Stimulated activated CD8-positive, alpha-beta memory T cell treated with anti-CD3 and anti-CD28 coated beads, Interleukin-4, amount 100 ng/mL, for 1 hour (primary cell): ENCODE measurements at places on chromosomes 3 and 15.

DNA sequence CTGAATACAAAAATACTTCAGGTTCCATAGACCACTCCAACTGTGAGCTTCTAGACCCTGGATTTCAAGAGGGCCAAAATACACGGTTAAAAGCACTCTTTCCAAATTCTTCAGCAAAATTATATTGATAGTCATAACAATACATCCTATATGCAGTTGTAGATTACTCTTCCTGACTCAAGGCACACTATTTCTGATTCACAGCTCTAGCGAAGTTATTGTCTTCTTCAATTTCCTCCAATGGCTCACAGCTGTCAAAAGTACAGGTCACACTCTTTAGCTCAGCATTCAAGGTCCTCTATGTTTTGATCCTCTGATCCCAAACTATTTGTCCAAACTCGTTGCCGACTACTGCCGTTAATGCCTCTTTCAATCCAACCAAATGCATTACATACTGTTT lies 13.5 kb upstream of the CCDC80 start:
- DNase-seq: no peak

DNA sequence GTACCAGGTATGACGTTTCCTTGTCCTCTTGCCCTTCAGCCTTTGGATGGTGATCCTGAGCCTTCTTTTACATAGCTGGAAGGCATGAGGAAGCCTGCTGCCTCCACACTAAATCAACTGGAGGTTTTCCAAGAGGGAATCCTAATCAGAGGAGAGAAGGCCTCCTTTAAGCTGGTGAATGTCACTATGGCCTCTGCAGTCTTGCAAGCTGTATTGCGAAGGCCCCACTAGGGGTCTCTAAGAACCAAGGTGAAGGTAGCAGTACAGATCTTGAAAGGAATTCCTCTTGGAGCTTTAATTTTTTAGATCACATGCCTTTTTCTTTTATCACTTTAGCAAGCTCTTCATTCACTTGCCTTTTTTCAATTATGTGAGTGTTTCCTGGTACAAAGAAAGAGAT lies 119.2 kb downstream of the GHSR start:
- DNase-seq: no peak

DNA sequence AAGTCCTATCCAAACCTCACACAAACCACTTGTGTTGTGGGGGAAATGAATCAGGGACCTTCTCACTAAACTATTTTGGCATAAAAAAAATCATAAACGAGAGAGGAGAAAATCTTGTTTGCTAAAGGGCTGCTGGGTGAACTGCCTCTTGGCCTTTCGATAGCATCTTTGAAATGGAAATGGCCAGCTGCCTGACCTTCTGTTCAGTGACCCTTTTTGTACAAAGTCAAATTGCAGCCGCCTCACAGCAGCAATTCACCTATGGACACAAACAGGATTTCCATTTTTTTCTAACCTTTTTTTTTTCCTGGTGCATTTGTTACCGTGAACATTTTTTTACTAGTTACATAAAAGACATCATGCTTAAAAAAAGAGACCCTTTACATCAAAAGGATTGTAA lies 89.0 kb upstream of the ONECUT1 start:
- no peak for DNase-seq

DNA sequence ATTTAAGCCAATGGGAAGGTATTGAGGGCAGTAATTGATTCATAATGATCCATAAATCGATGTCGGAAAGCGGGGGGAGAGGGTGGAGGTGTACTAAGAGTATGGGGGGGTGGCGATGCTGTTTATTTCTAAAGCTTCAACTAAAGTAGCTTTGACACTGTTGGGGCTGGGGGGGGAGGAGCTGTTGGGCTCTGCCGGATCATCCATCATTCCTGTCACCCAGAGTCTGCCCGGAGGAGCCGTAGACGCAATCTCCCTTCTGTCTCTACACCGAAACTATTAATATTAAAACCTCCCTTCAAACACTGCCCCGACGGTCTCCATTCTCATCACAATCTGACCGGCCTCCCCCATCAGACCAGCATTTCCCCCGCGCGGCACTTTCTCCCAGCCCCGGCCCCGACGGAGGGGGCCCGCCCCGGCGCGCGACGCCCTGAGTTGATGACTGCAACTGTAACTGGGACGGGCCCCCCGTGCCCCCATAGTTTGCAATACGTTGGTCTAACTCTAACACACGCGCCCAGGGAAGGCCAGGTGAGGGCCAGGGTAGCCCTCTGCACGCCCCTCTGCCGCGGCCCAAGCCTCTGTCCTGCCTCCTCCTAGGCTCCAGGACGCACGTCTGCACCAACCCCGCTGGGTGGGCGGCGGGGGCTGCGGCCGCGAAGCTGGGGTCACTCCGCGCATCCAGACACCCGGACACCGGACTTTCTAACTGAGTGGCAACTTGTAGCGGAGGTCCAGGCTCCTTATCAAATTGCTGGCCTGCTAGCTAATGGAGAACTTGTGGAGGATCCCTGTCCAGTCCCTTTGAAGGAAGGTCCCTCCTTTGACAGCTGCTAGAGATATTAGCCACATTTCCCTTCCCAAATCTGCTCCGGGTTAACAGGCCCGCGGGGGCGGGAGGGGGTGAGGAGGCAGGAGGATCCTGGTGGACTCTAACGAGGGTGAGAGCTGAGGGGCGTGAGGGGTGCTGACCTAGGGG lies 212.0 kb downstream of the MEIS2 start:
- no peak for DNase-seq

GRCh38 chr15:36960947-36961227 lies 139.5 kb downstream of the MEIS2 start:
- no peak for DNase-seq

DNA sequence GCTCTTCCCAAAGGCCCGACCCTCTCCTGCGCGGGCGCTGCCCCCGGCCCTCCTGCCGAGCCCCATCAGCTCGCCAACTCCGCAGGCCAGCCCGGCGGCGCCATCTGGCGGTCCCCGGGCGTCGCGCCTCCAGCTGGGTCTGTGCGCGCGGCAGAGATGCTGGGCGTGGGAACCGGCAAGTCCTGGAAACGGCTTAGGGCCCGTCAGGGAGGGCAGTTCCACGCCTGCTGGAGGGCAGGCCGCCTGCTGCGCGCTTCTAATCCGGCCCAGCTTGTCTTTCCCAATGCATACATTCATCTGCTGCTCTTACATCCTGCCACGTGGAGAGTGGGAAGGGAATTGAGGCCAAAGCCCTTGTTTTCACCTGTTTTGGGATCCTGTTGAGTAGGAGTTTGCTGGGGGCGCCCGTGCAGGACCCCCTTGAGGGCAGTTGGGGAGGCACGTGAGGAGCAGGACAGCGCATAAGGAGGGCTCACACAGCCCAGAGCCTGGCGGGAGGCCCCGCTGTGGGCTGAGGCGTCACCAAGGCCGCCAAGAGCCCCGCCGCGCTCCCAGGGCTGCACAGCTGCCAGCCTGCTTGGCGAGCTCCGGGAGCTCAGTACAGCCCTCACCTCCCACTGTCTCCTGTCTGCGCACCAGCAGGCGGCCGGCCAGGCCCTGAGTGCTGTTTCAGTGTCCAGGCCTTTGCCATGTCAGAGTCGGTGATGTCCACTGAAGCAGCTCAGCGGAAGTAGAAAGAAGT lies 165.6 kb downstream of the NSMCE3 start:
- no peak for DNase-seq

DNA sequence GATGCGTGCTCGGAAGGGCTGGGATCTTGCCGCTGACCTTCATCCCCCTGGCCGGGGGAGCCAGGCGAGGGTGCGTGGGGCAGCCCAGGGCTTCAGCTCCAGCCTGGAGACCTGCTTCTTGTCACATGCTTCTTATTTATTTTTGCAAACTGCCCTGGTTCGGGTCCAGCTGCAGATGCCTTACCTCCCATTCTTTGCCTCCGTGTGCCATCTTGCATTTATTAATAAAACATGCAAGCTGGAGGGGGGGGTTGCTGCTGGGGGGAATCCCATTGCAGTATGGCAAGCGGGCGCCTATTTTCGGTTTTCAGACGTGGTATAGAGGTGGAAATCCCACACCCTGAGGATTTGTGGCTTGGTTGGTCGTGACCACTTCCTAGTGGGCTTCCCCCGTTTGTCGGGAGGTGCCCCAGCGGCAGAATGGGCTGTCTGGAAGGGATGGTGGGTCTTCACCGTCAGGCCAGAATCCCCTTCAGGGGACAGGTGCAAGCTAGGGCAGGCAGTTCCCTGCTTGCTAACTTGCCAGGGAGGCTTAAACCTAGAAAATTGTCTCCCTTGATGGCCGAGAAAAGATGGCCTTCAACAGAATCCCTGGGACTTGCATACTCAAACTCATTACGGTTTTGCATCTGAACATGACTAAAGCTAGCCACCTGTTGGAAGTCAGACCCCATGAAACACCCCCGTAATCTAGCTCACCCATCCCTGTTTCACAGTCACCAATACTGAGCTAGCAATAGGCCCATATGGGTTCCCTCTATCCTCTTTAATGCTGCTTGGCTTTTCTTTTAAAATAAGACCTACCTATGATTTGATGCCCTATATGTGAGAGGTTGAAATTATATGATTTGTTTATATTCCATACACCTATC lies 569 bp downstream of the TMEM266 start:
- no peak for DNase-seq

DNA sequence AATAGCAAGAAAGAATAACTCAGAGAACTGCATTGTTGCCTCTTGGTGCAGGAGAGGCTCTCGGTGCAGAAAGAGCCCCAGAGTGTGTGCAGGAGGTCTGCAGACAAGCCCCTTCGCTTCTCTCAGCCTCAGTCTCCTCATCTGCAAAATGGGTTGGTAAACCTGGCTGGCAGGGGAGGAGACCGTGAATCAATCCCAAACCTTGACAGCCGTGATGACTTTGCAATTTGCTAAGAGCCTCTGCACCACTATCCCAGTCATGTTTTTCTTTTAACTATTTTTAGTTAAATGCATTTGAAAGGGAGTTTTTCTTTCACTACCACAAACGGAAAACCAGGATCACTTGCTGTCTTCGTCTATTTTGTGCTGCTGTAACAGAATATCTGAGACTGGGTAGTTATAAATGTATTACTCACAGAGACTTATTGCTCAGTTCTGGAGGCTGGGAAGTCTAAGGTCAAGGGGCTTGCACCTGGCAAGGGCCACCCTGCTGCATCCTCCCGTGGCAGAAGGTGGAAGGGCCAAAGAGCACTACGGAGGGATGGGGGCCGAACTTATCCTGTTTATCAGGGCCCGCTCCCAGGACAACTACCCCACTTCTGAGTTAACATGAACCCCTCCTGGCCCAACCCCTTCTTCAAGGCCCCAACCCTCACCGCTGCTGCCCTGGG lies 14.2 kb upstream of the IQSEC1 start:
- DNase-seq: no peak

DNA sequence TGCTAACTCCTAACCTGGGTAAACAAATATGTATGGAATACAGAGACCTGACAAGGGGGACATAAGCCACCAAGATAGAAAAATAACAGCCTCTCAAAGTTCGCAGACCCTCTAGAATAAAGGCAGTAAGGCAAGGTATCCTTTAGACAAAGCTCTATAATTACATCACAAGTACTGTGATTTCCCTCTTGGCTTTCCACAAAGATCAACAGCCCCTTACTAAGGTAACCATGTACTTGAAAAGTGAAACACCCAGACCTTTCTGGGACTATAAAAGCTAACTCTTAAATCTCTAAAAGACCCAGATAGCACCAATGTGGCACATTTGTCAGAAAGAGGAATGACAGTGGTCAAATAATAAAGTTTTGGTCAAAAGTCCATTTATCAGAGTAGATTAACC lies 51.9 kb downstream of the TBL1XR1 start:
- no peak for DNase-seq

DNA sequence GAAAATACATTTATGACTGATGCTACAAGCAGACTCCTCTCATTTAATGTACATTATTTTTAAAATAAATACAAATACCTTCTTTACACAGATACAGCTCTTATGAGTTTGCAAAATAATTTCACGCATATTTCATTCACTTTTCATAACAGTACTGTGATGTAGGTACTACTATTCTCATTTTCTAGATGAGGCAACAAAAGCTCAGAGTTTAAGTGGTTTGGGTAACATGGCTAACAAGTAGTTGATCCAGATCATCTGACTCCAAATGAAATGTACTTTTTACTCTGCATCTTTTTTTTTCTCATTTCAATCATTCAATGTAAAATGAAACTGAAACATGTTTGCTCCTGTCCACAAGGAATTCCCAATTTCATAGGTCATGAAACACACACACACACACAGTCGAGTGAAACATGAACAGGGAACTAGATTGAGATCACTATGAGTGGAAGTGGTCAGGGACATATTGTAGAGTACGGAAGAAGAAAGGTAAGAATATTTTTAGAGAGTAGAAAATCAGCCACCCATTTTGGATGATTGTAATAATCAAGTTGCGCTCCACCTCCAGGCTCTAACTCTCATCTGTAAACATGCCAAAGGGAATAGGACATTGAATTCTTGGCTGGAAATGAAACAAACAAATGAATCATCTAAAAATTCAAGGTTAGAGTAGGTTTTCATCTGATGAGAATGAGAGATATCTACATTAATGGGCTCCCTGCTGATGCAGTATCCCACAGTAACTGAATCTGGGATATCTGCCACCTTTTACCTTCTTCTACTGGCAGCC lies 92.4 kb downstream of the CLDN1 start:
- DNase-seq: no peak

DNA sequence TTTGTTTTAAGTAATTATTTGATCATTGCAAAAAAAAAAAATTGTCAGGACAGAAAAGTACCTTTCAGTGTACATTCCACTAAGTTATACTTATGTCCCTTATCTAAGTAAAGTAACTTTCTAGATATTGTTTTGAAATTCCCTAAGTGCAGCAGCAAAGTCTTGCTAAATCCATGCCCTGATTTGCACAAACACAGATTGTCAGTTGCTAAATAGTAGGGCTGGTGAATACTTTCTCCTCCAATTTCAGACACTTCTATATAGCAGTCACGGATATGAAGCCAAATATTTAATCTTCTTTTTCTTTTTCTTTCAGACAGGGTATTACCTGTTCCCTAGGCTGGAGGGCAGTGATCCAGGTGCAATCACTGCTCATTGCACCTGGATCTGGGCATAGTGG lies 12.9 kb downstream of the LRRC2 start:
- DNase-seq: no peak
